ENCODE measurements at places on chromosomes 2 and 18.

- DNase-seq, result no peak
These were observed 23.6 kb downstream of the UGP2 start for GRCh38 chr2:63865159-63865799.

- no peak for DNase-seq
These were observed 152.9 kb downstream of the SPP2 start for GRCh38 chr2:234203135-234203984.

- no peak for DNase-seq
These were observed 23.0 kb downstream of the COX7A2L start for GRCh38 chr2:42337846-42338566.

DNA sequence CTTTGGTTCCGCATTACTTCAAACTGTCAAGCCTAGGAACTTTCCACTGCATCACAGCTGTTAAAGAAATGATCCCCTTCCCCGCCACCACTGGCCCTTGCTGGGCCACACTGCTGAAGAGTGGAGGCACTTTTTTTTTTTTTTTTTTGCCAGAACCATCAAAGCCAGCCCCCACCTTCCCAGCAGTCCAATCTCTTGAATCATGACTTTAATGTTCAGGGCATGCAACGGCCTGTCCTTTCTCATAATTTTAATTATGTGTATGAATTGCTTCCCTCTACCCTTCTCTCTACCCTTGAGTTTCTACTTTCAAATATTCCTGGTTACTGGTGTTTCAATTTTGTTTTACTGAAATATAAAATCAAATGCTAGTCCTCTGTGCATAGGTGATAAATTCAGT lies 102.1 kb upstream of the LMAN1 start:
- DNase-seq, result no peak

DNA sequence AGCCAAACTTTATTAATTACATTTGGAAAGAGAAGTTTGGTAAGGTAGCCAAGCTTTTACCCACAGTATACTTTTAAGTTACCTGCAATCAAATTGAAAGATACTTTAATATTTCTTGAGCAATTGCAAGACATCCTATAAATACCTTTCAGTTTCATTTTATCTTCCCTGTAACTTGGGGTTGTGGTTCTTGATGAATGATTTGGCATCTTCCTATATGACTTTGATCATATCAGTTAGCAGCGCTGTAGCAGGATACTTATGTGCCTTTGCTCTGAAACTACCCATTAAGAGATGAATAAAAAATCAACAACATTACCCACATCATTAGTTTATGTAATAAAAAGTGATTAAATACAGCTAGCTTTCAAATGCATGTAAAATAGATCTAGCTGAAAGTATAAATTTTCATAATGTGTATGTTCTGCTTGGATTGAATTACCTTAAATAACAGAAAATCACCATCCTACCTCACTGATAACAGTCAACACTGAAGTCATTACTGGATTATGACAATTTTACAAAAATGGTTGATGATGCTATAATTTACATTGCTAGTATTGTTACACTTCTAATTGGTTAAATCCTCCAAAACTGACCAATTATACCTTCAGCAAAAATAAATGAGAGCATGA lies 50.4 kb downstream of the MMADHC start:
- no peak for DNase-seq

GRCh38 chr2:12222554-12222953 lies 476.1 kb downstream of the LPIN1 start:
- no peak for DNase-seq

- no peak for DNase-seq
These were observed 24.8 kb downstream of the SH3BP4 start for GRCh38 chr2:234976479-234977227.

Data from activated T-cell treated with anti-CD3 and anti-CD28 coated beads for 1 hour (primary cell).